Right ventricle myocardium superior (tissue), 1 donor: ENCODE measurements at places on chromosomes 7 and 10. TPM values are rescaled to one million over a fixed set of nuclear protein-coding genes. Genes with fewer than 3 reads are reported as not detected.

- DNase-seq = no peak
Measured at GRCh38 chr10:131751827-131752775, 148.7 kb upstream of the PPP2R2D start.

GRCh38 chr10:819326-819725 lies 112.2 kb downstream of the LARP4B start:
- no peak for DNase-seq

DNA sequence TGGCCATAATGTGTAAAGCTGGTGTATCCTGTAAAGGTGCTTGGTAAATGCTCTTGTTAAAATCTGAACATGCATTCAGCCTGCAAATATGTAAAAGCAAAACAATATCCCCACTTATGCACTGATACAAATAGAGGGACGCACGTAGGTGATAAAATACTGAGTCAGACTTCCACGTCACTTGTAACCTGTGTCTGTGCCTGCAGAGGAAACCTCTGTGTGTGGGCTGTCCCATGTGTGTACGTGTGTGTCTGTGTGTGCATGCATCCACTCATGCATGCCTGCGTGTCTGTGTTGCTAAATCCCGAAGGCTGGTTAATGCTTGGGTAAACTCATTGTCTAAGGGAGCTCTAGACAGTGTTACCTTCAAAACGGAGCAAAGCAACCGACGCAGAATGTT lies 68.9 kb downstream of the KLF6 start:
- DNase-seq = no peak

- no peak for DNase-seq
Measured at GRCh38 chr7:124956160-124956559, 26.5 kb upstream of the POT1 start.

CALML3 gene
- total RNA-seq = not detected

- no peak for DNase-seq
Measured at GRCh38 chr7:143018931-143019330, 8.0 kb downstream of the OR9A2 start.

- DNase-seq = no peak
Measured at GRCh38 chr7:140161047-140161446, 15.7 kb downstream of the KDM7A start.

GRCh38 chr7:141386881-141387280 lies 164.3 kb upstream of the AGK start:
- no peak for DNase-seq

DNA sequence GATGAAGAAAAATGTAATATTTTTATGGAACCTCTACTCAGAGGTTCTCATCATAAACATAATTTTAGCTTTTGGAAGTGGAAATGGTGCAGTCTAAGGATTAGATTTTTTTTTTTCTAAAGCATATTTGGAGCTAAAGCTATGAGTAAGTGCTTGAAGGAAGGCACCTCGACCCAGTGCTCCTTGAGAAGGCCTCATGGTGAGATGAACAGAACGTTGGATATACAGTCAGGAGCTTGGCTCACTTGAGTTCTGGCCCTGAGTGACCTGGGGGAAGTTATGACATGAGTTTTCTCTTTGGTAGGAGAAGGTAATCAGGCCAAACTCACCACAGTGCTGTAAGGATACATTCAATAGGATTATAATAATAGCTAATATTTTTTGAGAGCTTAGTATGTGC lies 163.3 kb downstream of the JCAD start:
- no peak for DNase-seq

CHAT gene
- not detected for total RNA-seq

DNA sequence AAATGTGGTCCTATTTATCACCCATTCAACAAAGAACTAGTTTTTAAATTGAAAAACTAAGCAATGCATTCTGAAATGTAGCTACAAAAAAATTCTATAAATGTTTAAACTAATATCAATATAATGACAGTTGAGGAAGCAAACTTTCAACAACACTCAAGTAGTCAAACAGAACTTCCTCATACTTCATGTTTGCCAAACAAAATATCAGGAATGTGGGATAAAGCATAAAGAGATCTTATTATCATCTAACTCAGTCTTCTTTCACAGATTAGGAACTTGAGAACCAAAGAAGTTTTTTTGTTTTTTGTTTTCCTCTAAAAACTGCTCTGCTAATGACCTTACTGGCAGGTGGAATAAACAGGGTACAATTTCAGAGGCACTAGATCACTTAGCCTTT lies 116.2 kb downstream of the JAZF1 start:
- no peak for DNase-seq

- no peak for DNase-seq
Measured at GRCh38 chr10:115417585-115418265, 324.6 kb downstream of the ATRNL1 start.

DNA sequence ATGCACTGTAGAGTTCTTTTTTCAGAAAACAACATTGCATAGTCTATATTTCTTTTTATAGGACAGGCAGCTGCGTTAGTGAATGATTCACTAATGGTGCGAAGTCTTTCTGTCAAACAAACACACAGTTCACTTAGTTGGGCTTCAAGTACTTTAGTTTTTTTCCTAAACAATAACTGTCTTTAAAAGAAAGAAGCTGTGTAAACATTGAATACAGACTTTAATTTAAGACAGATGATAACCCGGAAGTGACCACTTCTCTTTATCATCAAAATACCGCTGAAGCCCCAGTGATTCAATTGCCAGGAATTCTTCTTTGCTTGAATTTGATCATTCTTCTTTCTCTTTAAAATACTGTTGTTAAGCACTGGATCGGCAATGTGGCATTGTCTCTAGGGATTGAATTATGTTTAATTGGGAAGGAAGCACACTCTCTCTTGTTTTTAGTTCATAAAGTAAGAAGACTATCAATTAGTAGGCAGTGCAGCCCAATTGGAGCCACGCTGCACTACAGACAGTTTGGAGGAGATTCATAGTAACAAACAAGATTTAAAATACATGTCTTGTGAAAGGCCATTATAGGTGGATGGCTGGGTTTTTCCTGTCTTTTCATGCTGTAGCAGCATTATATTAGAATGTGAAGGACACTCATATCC lies 30.4 kb downstream of the CNTNAP2 start:
- no peak for DNase-seq

DNA sequence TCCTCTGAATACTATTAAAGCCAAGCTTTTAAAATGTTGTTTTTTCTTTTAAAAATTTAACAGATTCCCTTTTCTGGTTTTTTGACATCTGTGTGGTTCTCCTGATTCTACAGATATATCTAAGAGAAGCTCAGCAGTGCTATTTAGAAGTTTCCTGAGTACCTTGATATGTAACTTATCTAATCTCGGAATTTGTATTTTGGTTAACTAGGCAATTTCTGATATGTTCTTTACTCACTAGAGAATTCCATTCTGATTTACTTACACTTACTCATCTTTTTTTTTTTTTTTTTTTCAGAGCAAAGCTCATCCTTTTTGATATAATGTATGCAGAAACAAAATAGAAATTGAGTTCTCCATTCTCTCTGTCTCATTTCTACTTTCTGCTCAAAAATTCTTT lies 63.8 kb downstream of the PALS2 start:
- DNase-seq = no peak

DNA sequence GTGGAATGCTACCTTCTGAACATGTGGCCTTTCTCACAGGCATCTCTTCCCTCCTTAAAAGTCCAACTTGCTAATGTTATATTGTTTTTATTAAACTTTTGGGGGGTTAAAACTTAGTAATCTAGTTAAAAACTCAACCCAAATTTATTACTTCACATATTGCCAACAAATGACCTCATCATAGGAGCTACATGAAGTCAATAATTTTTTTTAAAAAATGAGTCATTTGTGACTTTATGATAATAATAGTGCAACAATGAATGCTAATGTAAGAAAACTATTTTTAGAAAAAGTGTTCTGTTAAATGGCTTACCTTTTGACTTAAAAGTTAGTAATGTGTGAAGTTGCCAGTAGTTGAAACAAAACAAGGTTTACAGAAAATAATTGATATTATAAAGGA lies 325.9 kb upstream of the FZD1 start:
- DNase-seq = no peak

MUC3A gene
- total RNA-seq = 0.30 TPM

GRCh38 chr7:120628251-120628650 lies 229.7 kb downstream of the TSPAN12 start:
- DNase-seq = no peak

GRCh38 chr7:130814778-130815335 lies 80.8 kb upstream of the KLF14 start:
- DNase-seq = no peak
